ENCODE measurements at places on chromosomes 11 and 22. TPM values are rescaled to one million over a fixed set of nuclear protein-coding genes. Genes with fewer than 3 reads are reported as not detected.

Gene NTM
- 97.8 TPM for total RNA-seq

Gene HSPB2
- total RNA-seq: not detected

Gene PTPN5
- total RNA-seq: not detected

Gene POU2AF2
- total RNA-seq: not detected

Gene RASGRP2
- total RNA-seq: 1.0 TPM

Gene SYT7
- 9.7 TPM for total RNA-seq

Gene APOBEC3F
- 2.0 TPM for total RNA-seq

Gene EXPH5
- total RNA-seq: 0.22 TPM

Gene ANO1
- not detected for total RNA-seq

Gene SCGB1C1
- not detected for total RNA-seq

Gene RFPL1
- not detected for total RNA-seq
